ENCODE measurements at places on chromosomes 11 and 22.
A peak's percentile ranks its signal among the peaks of the same experiment; 100 is the strongest.

GRCh38 chr11:33773404-33773986 lies 825 bp downstream of the FBXO3 start:
- DNase-seq = peak; percentile 16

GRCh38 chr11:67060111-67060522 lies 3.5 kb downstream of the RHOD start:
- DNase-seq = no peak

GRCh38 chr22:29003975-29004646 lies 57.5 kb downstream of the C22orf31 start:
- no peak for DNase-seq

DNA sequence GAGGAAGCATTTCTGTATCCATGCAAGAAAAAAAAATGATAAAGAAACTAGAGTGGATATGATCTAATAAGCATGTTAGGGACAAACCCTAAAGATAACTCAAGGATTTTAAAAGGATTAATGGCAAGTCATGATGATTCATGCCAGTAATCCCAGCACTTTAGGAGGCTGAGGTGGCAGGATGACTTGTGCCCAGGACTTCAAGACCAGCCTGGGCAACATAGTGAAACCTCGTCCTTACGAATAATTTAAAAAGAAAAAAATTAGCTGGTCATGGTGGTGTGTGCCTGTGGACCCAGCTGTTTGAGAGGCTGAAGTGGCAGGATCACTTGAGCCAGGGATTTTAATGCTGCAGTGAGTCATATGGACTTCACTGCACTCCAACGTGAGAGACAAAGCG lies 145.5 kb upstream of the BLID start:
- DNase-seq = no peak

DNA sequence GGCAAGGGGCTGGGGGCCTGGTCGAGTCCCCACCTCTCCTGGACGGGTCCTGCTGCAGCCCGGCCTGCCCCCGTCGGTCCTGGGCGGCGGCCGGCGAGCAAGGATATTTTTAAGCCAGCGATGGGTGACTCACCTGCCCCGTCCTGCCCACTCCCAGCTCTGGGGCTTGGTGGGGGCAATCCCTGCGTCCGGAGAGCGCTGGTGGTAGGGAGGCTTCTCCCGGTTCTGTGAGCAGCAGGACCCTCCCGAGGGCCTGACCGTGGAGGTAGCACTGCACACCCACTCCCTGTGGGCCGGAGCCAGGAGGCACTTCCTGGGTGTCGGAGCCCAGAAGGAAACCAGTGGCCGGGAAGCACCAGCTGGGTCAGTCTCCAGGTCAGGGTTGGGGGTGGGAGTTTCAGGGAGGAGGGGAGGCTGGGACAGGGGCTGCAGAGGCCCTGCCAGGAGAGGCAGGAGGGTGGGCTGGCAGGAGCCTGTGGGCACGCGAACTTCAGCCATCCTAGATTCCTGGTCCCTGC lies 467 bp downstream of the EPS8L2 start:
- DNase-seq = no peak

- DNase-seq = no peak
These were observed 55.9 kb upstream of the NUP160 start for GRCh38 chr11:47904048-47904447.

GRCh38 chr11:35798423-35798822 lies 135.8 kb downstream of the TRIM44 start:
- no peak for DNase-seq

- DNase-seq = no peak
These were observed 36.3 kb downstream of the ASRGL1 start for GRCh38 chr11:62373464-62374119.

GRCh38 chr11:118153516-118153915 lies 893 bp upstream of the SCN4B start:
- DNase-seq = no peak

- DNase-seq = no peak
These were observed 224.3 kb upstream of the C11orf87 start for GRCh38 chr11:109197656-109198055.

GRCh38 chr22:46142548-46143490 lies 7.5 kb upstream of the PPARA start:
- DNase-seq = no peak

DNA sequence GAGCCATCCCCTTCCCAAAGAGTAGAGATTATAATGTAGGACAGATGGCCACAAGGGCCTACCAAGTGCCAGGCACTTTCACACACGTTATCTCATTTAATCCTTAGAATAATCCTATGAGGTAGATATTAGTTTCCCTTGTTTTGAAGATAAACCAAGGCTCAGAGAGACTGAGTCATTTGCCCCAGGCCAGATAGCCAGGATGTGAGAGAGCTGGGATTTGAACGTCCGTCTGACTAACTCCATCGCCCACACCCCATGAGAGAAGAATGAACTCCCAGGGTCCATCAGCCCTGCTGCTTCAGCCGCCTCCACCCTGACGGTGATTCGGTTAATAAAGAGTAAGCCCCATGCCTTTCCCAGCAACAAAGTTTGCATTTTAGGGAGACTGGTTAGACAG lies 10.7 kb downstream of the PRG3 start:
- no peak for DNase-seq

- no peak for DNase-seq
These were observed 189.8 kb downstream of the CSNK2A3 start for GRCh38 chr11:11163236-11163635.

DNA sequence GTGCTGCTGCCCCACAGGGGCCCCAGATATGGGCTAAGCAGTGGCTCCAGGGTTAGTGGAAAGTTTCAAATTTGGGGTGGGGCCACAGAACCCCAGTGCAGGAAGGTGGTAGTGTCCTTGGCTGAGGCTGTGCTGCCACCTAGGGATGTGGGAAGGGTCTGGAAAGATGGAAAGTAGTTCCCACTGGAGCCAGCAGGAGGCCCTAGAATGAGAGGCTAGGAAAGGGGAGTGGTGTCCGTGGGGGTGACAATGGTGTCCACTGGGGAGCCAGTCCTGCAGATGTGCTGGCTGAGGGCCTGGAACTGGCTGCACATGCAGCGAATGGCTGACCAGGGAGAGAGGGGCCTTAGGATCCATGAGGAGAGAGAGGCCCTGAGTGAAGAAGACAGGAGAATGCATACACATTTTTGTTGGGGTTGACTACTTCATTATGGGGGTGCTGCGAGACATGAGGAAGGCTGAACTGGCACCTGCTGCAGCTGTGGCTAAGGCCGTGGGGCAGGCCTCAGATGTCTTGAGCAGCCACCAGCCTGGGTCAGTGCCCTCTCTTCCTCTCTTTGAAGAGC lies 21.1 kb downstream of the RFPL3 start:
- DNase-seq = no peak

GRCh38 chr11:7413961-7414915 lies 71.1 kb upstream of the OLFML1 start:
- no peak for DNase-seq

DNA sequence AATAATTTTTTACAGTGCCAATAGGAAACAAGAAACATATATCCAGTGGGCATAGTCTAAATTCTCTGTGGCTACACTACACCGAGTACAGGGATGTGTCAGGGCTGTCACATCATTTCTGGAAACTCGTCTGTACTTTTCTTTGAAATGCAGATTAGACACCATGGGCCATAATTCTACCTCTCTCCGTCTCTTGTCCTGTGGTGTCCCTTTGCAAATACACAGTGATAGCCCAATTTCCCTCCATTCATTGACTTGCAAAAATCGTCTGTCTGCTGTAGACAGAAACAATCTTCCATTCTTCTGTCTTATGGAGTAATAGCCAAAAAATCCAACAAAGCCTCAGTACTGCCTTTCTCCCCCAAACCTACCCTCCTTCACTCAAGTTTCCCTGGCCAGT lies 487.1 kb upstream of the ANO3 start:
- no peak for DNase-seq

GRCh38 chr22:40210818-40211217 lies 33.1 kb downstream of the TNRC6B start:
- no peak for DNase-seq

GRCh38 chr11:34454308-34455032 lies 15.7 kb downstream of the CAT start:
- no peak for DNase-seq

- peak; percentile 7 for DNase-seq
These were observed 777 bp downstream of the LTO1 start for GRCh38 chr11:69674267-69674885.

- DNase-seq = no peak
These were observed 1.7 kb upstream of the LRRC4C start for GRCh38 chr11:41461057-41461681.

DNA sequence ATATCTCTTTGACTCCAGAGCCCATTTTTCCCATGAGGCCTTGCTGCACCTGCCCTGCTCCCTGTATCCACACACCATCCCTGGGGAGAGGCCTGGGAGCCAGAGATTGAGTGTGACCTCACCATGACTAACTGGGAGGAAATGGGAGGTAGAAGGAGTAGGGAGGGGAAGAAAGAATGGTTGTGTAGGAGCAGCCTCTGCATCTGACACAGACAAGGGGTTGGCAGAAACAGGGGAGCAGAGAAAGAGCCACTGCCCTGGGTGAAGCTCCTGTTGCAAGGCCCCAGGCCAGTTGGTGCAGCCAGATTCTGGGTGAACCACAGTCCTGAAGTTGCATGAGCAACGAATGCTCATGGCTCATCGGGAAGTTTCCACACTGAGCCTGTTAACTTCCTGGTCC lies 32.4 kb downstream of the POU2F3 start:
- DNase-seq = no peak

DNA sequence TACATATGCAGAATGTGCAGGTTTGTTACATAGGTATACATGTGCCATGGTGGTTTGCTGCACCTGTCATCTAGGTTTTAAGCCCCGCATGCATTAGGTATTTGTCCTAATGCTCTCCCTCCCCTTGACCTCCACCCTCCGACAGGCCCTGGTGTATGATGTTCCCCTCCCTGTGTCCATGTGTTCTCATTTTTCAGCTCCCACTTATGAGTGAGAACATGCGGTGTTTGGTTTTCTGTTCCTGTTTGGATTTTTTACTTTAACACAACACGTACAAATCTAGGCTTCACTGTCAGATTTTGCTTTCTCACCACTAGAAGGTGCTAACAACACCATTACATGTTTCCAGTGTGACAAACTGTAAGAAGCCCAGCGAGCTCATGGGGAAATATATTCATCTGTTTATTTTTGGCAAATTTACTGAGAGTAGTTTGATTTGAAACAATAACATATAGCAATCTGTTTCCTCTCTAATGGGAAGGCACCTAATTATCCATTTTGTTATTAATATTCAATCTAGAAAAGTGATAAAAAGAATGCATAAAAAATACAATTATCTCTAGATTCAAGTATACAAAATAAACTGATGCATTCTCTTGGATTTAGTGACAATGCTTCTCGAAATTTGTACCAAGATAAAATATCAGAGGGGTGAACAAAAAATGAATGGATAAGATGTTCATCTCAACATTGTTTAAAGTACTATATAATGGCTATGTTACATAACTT lies 23.2 kb upstream of the BIRC3 start:
- no peak for DNase-seq

GRCh38 chr11:124898711-124899110 lies 1.0 kb upstream of the ROBO4 start:
- no peak for DNase-seq

DNA sequence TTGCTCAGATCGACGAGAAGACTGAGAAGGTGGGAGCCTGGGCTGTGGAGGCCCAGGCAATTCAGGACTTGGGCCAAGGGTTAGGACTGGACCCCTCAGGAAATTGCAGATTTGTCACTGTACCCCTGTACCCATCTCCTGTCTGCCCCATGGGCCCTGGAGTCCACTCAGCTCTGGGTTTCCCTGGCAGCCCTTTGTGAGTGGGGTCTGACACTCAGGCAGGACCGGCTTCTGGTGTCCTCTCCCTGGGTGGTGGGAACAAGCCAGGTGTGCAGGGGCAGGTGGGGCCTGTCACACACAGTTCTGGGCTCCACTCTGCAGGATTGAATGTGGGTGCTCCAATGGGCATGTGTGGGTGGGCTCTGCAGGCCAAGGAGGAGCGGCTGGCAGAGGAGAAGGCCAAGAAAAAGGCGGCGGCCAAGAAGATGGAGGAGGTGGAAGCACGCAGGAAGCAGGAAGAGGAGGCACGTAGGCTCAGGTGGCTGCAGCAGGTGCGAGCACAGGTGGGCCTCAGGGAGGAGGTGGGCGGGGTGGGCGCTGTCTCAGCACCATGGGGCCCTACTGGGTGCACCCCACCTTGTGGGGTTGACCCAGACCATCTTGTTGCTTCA lies 21.6 kb downstream of the INCENP start:
- no peak for DNase-seq

GRCh38 chr22:42868751-42869251 lies 11.7 kb upstream of the ARFGAP3 start:
- DNase-seq = no peak

- no peak for DNase-seq
These were observed 27.3 kb upstream of the MUC5AC start for GRCh38 chr11:1130276-1131032.

- no peak for DNase-seq
These were observed 594.1 kb downstream of the TBC1D22A start for GRCh38 chr22:47356511-47357011.

DNA sequence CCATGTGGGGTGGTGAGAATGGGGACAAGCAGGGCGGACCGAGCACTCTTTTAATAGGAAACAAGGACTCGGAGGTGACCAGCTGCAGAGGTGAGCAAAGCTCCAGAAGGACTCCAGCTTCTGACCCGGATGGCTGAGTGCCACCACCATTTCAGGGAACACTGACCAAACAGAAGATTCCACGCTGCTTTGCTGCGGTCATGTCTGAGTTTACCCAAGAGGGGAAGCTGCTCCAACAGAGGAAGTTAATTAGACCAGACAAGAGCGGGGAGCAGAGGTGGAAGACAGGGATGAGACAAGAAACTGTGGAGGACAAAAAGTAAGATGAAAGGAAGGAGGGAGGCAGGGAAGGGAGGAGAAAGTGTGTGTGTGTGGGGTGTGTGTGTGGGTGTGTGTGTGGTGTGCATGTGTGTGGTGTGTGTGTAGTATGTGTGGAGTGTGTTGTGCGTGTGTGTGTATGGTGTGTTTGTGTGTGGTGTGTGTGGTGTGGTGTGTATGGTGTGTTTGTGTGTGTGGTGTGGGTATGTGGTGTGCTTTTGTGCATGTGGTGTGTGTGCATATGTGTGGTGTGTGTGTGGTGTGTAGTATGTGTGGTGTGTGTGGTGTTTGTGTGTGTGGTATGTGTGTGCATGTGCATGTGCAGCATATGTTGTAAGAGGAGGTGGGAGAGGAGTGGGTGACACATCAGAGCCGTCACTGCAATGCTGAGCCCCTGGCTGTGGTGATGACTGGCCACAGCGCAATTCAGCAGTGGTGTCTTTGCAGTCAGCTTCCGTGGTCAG lies 82.2 kb upstream of the AKIP1 start:
- DNase-seq = no peak
